ENCODE measurements at places on chromosomes 1 and 21.

- DNase-seq, result no peak
Observed at GRCh38 chr1:19250629-19251304, 557 bp downstream of the EMC1 start.

- DNase-seq, result no peak
Observed at GRCh38 chr21:31964692-31965091, 91.9 kb downstream of the HUNK start.

- no peak for DNase-seq
Observed at GRCh38 chr1:173714441-173714758, 381 bp upstream of the KLHL20 start.

- DNase-seq, result no peak
Observed at GRCh38 chr1:6585081-6585722, 5.4 kb downstream of the ZBTB48 start.

All from skeletal muscle cell (primary cell).